Thyroid gland (tissue), 4 donors: ENCODE measurements at places on chromosomes 12 and 14.
A peak's percentile ranks its signal among the peaks of the same experiment; 100 is the strongest.

DNA sequence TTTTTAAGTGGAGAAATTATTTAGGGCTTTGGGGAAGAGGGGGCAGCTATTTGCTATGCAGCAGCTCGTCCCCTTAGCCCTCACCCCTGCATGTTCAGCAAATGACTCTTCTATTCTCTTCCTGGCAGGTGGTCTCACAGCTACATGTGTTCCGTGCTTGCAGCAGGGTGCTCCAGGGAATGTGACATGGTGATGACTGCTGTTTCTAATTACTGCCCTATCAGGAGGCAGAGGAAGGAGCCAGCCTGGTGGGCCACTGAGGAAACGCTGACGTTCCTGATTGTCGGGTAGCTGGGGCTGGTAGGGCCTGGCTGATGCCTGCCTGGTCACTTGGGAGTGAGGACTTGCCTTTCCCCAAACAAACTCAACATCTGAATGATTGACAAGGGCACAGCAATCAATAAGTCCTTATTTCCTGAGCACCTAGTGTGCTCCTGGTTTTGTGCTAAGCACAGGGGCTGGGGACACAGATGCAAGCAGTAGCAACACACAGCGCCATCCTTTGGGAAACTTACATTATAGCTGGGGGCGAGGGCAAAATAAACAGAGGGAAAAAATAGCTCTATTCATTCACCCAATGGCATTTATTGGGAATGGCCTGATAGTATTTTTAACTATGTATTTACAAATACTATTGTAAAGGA is 377.8 kb downstream of the FUT8 start:
- DNase-seq, result no peak

- DNase-seq, result peak; percentile 41
Measured at GRCh38 chr14:101876555-101876938, 87.8 kb upstream of the DYNC1H1 start.

DNA sequence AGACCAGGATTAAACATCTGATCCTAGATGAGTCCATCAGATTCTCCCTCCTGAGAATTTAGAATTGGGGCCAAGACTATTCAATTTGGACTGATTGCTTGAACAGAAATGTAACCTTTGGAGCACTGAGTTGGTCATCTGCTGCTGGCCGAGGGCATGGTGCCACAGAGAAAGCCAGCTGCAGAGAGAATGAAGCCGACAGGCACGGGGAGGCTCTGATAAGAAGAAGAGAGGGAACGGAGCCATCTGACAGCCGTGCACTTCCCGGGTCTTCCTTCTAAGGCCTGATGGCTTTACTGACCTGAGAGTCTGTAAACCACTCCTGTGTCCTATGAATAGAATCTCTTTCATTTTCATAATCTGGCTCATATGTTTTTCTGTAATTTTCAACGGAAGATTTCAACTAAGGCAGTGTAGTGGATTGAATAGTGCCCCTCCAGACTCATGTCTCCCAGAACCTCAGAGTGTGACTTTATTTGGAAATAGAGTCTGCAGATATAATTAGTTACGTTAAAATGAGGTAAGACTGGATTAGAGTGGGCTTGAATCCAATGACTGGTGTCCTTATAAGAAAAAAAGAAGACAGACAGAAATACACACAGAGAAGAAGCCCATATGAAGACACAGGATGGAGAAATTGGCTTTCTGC is 39.1 kb upstream of the FRS2 start:
- DNase-seq, result no peak

DNA sequence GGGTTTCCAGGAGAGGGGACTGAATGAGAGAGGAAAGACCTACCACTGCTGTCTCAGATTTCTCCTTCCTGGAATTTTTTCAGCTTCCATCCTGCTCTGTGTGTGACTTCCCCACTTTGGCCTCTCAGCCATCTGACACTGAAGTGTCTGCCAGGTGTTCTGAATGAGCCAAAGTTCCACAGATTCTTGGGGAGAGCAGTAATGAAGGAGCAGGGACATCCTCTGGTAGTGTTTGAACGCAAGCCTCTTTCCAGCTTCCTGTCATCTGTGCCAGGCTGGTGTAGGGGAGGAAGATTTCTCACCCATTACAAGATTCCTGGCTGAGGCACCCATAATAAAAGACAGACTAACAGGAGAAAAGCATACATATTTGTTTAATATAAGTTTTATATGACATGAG is 141.7 kb upstream of the NRXN3 start:
- DNase-seq, result no peak

GRCh38 chr14:91197631-91198030 is 46.9 kb downstream of the GPR68 start:
- no peak for DNase-seq
